Activated gamma-delta T cell (primary cell): ENCODE measurements at places on chromosomes 5 and 9.

DNA sequence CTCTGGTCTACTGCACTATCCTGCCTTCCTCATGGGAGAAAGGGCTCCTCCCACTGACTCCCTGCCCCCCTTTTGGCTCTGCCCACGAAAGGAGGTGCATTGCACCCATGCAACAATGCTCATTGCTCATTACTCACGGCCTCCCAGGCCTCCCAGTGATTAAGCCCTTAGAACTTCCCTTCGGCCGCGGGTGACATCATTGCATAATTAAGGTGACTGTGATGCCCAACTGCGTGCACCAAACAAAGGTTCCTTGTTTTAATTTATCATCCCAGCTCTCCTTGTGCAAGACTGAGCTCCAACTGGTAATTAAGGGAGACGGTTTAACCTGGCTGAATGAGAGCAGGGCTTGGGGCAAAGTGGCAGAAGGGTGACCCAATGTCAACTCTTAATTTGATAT lies 180.4 kb downstream of the GAS1 start:
- DNase-seq = no peak

- no peak for DNase-seq
Observed at GRCh38 chr5:42943931-42944631, 96.0 kb downstream of the ANXA2R start.

GRCh38 chr9:92564504-92564903 lies 28.7 kb upstream of the ECM2 start:
- DNase-seq = no peak

DNA sequence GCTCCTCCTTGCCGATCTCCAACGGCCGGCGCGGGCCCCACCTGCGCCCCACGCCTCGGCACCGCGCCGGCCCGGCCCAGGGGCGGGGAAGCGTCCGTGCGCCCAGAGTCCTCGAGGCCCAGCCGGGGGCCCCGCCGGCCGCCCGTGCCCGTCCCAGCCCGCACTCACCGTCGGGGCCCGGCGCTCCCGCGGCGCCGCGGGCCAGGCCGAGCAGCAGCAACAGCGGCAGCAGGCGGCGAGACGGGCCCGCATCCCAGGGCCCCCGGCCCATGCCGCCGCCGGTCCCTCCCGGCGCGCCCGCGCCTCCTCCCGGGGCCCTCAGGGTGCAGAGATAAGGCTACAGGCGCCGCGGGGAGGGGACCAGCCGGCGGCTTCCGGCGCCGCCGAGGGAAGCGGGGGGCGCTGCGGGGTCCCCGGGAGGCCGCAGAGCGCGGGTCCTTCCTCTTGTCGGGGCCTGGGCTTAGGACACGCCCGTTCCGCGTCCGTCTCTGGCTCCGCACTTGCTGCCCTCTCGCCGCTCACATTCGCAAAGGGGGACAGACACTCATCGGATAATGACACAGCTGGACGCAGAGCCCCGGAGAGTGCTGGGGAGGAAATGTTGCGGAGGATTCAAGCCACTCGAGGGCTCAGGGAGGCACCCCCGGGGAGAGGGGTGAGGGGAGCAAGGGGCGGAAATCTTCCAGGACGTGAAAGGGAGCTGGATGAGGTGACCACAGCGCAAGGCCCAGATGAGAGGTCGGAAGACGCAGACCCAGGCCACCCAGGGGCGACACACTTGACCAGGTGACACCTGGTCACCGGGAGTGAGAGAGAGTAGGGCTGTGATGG lies at the start of gene SUSD1:
Gene SUSD1 (minus strand): TSS at position 333 of the 831 bp plus-strand sequence. CDS start 62 bp downstream, at position 271.
- DNase-seq = peak; percentile 42

GRCh38 chr9:131276891-131277286 lies 579 bp upstream of the FAM78A start:
- peak; percentile 44 for DNase-seq
